ENCODE measurements at places on chromosomes 2 and 18.

- H3K4me1 ChIP-seq: no peaks in the 10 kb centered on the region
- H3K36me3 ChIP-seq: peaks cover 23% of the 10 kb centered on the region
- no peak overlapping the region for H3K27ac ChIP-seq
- no peak overlapping the region for H3K4me3 ChIP-seq
- DNase-seq: peak; percentile 45
These were observed 13.3 kb downstream of the MRPL44 start for GRCh38 chr2:223970343-223971128.

GRCh38 chr2:95023222-95023597, 2.3 kb upstream of the MAL start:
- H3K4me1 ChIP-seq: no peaks in the 10 kb centered on the region
- no peak overlapping the region for H3K27ac ChIP-seq

DNA sequence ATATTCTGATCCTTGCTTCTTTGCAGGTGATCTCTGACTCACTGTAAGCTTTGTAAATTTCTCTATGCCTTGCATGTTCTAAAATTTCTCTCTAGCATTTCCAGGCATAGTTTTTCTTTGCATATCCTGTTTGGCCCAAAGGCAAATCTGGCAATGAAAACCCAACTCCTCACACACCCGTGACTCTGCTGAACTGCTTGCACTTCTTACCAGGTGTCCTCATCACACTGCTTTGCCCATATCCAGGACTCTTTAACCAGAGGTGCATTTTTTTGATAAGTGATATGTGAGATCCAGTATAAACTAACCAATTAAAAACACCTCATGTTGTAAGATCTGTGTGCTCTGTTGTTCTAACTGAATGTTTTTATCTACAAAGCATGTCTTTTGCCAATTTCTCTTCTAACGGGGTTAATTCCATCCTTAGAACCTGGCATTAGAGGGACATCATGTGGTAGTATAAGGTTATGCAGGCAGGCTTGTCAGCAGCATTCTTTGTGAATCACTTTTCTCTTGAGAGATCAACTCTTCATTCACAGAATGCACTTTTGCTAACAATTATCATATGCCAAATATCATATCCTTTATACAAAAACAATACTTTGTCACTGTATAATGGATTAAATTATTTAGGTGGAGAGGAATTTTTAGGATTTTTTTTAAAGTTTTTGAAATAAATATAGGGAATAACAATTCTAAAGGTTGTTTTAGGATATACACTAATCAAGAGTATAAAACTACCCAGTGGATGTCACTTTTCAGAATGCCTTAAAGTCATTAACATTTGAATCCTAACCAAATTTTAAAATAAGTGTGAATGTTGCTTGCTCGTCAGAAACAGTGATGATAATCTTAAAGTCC, 20.8 kb upstream of the TMX3 start:
- no peaks in the 10 kb centered on the region for H3K27me3 ChIP-seq
- H3K4me1 ChIP-seq: no peaks in the 10 kb centered on the region
- H3K36me3 ChIP-seq: no peaks in the 10 kb centered on the region

DNA sequence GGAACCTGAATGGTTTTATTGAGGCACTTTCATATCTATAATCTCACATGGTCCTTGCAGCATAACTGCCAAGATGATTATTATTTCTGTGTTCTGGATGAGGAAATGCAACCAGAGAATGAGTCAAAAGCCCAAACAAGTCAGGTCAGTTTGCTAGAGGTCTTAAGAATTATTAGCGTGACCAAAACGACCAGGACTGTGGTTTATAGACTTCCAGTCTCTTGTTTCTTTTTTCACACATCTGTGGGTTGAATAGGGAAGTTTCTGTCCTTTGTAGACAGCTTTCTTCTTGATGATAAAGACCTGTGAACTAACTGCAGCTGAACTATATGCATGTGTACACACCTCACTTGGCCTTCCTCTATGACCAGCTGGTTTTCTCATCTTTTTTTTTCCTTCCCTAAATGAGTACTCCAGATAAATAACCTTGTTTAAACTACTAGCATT, 13.9 kb downstream of the ADAM23 start:
- peaks cover 13% of the 10 kb centered on the region for H3K36me3 ChIP-seq
- H3K4me1 ChIP-seq: peaks cover 35% of the 10 kb centered on the region
- peak; percentile 93 for DNase-seq
- H3K27ac ChIP-seq: peak overlapping the region; percentile 88
- no peak overlapping the region for H3K4me3 ChIP-seq
- H3K27me3 ChIP-seq: no peaks in the 10 kb centered on the region

DNA sequence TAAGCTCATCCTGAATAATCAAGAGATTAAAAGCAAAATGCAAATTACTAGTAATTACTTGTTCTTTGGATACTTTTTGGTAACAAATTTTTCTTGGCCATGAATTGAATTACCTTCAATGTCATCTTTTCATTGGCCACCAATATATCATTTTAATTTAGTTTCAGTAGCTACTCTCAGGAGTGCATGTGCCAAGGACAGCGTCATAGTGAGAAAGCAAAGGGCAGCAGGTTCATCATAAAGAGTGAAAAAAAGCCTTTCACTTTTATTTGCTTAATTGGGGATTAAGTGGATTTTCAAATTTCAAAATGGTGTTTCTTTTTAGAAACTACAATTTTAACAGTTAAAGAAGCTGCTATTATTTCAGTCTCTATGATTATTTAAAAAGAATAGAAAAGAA, 815.2 kb downstream of the NR4A2 start:
- no peaks in the 10 kb centered on the region for H3K27me3 ChIP-seq
- H3K4me3 ChIP-seq: no peak overlapping the region
- no peaks in the 10 kb centered on the region for H3K36me3 ChIP-seq
- no peak overlapping the region for H3K27ac ChIP-seq

- no peak overlapping the region for H3K27ac ChIP-seq
- no peak for DNase-seq
- H3K36me3 ChIP-seq: no peaks in the 10 kb centered on the region
- no peaks in the 10 kb centered on the region for H3K4me1 ChIP-seq
These were observed 1.5 kb upstream of the INHBB start for GRCh38 chr2:120344214-120344975.

DNA sequence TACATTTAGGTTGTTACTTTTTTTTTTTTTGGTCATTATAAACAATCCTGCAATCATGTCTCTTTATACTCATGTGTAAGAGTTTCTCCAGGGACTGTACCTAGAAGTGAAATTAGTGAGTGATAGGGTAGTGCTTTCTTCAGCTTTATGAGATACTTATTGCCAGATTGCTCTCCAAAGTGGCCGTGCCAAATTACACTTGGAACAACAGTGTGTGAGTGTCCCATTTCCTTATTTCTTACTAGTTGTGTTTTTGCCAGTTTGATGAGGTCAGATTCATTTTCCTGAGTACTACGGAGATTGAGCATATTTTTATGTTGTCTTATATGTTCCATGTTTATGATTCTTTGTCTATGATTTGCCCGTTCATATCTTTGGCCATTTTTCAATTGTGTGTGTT, 39.2 kb downstream of the GALNT1 start:
- H3K36me3 ChIP-seq: no peaks in the 10 kb centered on the region
- no peaks in the 10 kb centered on the region for H3K4me1 ChIP-seq
- DNase-seq: no peak
- H3K4me3 ChIP-seq: no peak overlapping the region
- H3K27me3 ChIP-seq: no peaks in the 10 kb centered on the region

DNA sequence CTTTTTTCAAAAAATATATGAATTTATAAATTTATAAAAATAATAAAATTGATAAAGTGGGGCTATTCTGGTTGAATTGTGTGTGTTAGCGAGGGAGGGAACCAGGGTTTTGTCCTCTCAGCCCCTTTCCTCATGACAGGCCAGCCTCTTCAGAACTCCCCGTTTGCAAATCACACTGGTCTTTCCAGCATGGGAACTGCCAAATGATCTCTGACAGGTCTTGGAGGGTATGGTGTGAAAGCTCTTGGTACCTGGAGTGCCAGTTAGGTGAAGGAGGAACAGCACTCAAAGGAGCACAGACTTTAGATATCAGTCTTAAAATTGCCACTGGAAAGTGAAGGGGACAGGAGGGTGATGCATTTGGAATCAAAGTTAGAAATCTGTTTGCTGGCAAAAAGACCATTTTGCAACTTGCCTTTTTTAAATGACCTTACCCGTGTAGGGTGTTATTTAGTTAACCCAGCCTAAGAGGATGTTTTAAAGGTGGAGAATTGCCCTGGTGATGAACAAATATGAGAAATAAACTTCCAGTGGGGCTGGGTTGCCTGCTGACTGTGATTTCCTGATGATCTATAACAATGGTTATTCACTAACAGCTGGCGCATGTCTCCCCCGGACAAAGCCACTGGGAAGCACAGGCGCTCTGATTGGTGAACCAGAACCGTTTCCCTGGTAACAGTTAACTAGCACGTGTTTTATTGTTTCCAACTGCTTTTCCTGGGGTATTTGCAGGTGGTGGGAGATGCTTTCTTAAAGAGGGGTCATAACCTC, 85.3 kb upstream of the EFEMP1 start:
- H3K27ac ChIP-seq: no peak overlapping the region
- peaks cover 10% of the 10 kb centered on the region for H3K4me1 ChIP-seq
- no peaks in the 10 kb centered on the region for H3K27me3 ChIP-seq
- no peaks in the 10 kb centered on the region for H3K36me3 ChIP-seq
- H3K4me3 ChIP-seq: no peak overlapping the region
- DNase-seq: peak; percentile 75
